NCI-H82 (cell line): ENCODE measurements at places on chromosomes 7 and 10.

DNA sequence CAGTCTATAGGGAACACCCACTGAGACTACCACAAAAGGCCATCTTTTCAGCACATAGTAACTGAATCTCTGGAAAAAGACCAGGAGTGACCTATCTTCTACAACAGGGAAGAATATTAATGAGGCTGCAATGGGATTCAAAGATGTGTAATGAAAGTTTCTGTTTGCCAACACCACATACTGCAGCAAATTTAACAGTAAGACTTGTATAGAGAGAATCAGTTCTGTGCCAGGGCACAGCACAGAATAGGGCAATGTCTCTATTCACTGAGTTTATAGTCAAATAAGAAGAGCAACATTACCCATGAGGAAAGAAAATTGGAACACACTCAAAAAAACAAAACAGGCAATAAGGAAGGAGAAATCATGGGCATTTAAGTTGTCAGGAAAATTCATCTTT lies 91.4 kb upstream of the PTN start:
- no peak for DNase-seq

DNA sequence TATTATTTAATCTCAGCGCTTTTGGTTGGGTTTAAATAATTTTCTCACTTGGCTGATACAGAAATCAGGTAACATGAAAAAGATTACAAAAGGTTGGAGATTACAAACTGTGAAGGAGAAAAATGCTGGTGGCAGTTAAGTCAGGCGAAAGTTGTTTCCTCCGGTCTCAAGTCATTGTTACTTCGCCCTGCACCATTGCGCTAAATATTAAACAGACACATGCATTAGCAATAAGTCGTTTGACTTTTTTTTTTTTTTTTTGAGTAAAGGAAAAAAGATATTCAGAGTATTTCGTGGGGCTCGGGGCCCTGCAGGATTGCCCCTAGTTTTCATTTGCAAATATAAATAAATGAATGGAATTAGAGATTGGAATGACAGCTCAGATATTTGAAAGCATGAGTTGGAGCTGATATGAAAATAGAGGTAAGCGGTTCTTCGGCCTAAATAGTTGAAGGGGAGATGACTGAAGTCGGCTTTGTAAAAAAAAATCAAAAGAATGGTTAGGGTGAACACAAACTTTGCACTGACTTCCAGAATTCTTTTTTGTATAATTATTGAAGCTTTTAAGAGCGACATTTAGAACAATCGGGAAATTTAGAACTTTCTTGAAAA lies 914 bp downstream of the SDHAF3 start:
- peak; percentile 40 for DNase-seq

- no peak for DNase-seq
These were observed 10.8 kb downstream of the BNIP3 start for GRCh38 chr10:131970946-131971345.

- peak; percentile 19 for DNase-seq
These were observed 22.2 kb downstream of the TMEM120A start for GRCh38 chr7:75971961-75972763.

DNA sequence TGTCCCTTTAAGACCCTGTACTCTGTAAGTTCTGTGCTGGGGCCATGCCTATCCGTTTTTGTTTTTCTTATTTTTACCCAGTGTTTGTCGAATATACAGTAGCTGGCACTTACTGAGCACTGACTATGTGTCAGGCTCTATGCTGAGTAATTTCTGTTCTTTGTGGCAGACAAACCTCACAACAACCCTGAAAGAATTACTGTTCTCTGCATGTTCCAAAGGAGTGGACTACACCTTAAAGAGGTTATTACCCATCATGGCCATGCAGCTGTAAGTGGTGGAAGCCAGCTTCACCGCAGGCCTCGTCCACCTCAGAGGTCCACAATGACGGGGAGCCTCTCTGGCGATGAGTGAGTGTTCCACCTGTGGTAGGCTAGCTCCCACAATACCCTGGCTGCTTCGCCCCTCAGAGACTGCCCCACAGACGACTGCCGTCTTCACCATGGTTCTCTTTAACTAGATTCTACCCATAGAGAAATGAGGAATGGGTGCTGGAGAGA lies 30.1 kb upstream of the RBM20 start:
- DNase-seq = no peak

DNA sequence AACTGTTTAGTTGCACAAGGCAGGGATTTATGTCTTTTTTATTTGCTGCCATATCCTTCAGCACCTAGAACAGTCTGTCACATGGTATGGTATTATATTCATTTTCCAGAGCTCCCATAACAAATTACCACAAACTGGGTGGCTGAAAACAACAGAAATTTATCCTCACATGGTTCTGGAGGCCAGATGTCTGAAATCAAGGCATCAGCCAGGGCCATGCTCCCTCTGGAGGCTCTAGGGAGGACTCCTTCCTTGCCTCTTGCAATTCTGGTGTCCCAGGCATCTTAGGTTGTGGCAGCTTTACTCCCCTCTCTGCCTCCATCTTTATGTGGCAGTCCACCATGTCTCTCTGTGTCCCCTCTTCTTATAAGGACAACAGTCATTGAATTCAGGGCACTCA lies 43.1 kb downstream of the MET start:
- no peak for DNase-seq

GRCh38 chr7:118352867-118353453 lies 128.5 kb downstream of the ANKRD7 start:
- DNase-seq = peak; percentile 74

DNA sequence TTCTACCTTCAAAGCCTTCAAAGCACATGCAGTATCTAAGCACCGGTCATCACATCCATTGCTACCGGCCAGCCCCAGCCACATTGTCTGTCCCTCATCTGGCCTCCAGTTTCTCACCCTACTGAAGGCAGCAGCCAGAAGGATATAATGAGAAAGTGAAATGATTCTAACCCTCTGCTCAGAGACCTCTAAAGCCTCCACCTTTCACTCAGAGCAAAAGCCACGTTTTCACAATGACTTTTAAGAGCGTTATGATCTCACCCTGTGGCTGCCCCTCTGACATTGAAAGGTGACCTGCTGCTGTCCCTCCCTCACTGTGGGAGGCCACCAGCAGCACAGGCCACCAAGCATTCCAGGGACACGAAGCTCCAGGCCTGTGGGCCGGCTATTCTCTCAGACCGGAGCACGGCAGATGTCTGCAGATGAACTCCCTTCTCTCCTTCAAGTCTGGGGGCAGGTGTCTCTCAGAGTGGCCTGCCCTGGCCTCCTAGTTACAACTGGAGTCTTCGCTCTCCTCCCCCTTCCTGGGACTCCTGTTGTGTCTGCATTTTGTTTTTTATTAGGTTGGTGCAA lies 94.9 kb upstream of the EEPD1 start:
- no peak for DNase-seq

DNA sequence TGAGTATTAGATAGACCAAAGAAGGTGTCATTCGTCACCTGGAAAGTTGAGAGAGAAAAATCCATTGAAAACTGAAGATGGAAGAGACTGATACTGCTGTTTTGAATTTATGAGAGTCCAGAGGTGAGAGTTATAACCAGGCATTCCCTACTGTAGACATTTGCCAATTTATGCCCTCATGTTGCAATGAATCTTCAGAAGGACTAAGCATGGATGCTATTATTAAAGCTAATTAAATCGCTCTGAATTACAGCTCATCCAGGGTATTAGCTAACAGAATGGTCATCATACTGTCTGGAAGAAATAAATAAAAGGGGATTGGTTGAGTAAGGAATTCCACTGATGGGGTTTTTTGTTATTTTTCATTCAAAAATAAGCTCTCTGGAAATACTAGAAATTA lies 101.6 kb upstream of the PLPP4 start:
- no peak for DNase-seq

DNA sequence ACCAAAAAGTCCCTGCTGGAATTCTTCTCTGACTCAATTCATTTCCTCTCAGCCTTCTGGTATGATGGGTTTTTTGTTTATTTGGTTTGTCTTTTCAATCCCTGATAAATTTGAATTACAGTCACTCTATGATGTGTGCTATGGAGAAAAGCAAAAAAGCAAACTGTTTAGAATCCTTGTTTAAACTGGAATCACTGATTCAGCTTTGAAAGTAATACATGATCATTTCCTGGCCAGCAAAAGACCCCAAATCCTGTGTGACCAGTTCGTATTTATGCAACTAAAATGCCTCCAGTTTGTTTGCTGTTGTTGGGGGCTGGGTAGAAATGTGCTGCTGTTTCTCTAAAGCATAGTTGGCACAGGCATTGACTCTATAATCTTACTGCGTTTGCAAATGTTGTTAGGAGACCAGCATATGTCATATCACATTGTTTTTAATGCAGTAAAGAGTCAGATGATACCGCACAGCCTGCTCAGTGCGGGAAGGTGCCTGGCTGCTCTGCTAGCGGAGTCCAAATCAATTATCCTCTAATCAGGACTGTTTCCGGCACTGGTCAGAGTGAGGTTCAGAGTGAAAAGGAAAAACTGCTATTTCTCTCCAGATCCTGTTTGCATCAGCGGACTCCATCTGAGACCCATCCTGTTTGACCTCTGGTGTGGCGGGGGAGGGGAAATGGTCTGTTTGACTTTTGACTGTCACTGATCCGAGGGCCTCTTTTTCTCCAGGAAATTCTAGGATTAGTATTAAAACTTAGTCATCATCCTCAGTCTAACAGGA lies 40.6 kb upstream of the ADD3 start:
- DNase-seq = peak; percentile 57

DNA sequence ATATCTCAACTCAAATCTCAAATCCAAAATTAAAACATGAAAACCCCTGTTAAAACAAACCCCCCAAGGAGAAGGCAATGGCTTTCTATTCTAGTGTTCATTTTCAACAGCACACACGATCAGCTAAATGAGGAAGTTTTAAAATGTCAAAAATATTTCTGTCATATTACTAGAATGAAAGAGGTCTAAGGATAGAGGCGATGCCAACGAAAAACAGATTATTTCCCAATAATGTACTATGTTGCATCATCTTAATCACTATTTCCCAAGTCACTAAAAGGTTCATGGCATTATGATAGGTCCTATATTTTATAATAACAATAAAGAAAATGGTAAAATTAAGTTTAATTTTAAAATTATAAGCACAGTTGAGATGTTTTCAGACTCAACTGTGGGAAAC lies 10.1 kb downstream of the CNOT4 start:
- no peak for DNase-seq

- peak; percentile 84 for DNase-seq
These were observed 38.0 kb downstream of the R3HCC1L start for GRCh38 chr10:98172495-98172894.

DNA sequence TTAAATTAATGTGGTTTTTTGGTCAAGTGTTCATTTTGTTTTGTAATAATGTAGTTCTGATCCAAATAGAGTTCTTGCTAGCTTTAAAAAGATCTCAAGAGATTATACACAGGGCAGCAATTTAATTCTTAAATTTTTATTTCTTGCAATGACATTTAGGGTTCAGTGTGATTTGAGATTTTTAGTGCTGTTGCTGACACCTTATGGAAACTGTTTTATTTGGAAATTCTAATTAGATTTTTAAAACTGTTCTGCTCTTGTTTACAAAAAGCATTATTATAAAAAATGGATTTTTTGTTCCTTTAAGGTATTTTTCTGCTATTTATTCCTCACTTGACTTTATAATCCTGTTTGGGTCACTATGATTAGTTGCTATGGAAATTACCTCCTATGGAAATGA lies 72.1 kb downstream of the RTKN2 start:
- no peak for DNase-seq

- no peak for DNase-seq
These were observed 835 bp upstream of the COL28A1 start for GRCh38 chr7:7536396-7537019.

GRCh38 chr10:78222096-78222790 lies 188.6 kb downstream of the RPS24 start:
- DNase-seq = no peak

DNA sequence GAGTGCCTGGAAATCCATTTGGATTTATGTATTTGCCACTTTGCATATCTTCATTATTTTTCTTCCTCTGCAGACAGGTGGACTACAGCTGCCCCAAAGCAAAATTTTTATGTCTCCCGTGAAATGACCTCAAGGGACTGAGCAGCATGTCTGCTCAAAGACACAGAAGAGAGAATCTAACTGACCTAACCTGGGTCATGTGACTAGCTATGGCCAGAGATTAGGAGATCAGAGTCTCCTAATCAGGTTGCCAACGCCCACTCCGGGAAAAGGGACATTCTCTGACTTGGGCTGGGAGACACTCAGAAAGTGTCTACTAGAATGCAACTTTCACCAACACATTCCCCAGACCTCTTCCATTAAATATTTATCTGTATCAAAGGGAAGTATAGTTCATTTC lies 2.5 kb upstream of the BAMBI start:
- peak; percentile 12 for DNase-seq

DNA sequence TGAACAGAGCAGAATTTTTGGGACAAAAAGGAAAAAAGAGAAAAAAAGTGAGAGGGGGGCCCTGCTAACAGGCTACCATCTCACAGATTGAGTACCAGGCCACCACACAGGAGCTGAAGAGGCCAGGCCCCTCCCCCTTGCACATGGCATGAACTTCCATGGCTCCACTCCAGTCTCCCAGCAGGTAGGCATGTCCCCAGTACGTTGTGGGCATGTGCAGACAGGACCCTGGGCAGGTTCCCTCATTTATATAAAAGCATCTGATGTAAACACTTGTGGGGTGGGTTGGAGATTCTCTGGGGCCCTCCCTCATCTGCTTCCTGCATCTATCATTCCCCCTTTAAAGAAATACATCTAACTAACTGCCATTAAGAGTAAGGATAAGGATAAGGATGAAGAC lies 45.0 kb upstream of the AKR1C1 start:
- DNase-seq = no peak

DNA sequence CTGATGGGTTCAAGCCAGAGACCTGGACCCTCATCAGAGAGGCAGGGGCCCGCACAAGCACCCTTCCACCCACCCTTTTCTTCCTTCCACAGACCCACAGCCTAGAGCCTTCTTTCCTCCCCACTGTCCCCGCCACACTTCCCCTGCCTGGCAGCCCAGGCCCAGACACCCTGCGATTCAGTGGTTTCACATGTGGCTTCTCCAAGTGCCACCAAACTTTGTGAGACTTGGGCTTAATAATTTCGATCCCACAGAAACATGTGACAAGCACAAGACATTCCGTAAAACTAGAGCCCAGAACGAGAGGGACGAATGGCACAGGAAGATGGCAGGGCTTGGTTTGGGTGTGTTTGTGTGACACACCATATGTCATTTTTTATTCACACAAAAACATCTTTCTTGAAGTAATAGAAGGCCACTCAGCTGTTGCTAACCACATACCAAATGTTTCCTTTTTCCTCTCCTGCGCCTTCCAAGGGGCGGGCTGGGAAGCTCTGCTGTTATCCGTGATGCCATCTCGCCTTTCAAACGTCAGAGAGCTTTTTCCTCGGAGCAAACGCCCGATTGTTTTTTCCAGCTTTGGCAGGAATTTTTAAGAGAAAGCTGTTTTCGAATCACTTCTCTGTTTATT lies 162.9 kb downstream of the GRK5 start:
- no peak for DNase-seq

- DNase-seq = no peak
These were observed 34.1 kb upstream of the TES start for GRCh38 chr7:116176226-116176625.

GRCh38 chr7:81768951-81769778 lies 682 bp downstream of the HGF start:
- no peak for DNase-seq

- no peak for DNase-seq
These were observed 20.8 kb downstream of the WIPI2 start for GRCh38 chr7:5210751-5211338.
